ENCODE measurements at places on chromosomes 11 and 22. TPM values are rescaled to one million over a fixed set of nuclear protein-coding genes. Genes with fewer than 3 reads are reported as not detected.

Gene RTL10
- total RNA-seq: 13.1 TPM

Gene UEVLD
- 12.6 TPM for total RNA-seq

Gene OR4C12
- total RNA-seq: not detected

Gene SLC43A1
- total RNA-seq: 7.8 TPM

Gene FOLR3
- not detected for total RNA-seq

Gene SCGB2A2
- not detected for total RNA-seq

Gene SGSM1
- total RNA-seq: 3.0 TPM

Gene ANO1
- 0.34 TPM for total RNA-seq

Gene RNF215
- 4.9 TPM for total RNA-seq

Gene IFITM10
- total RNA-seq: 0.90 TPM

Gene CELSR1
- 3.0 TPM for total RNA-seq

Gene FIBP
- total RNA-seq: 30.4 TPM

Gene TST
- total RNA-seq: 0.60 TPM

Gene SMPD1
- total RNA-seq: 25.3 TPM

Gene CDCA5
- 0.90 TPM for total RNA-seq

Gene MMP3
- not detected for total RNA-seq

Gene SMCO4
- 6.6 TPM for total RNA-seq

Gene MIOX
- total RNA-seq: not detected

Gene DDI1
- not detected for total RNA-seq

Gene SMTNL1
- not detected for total RNA-seq

Gene MMP10
- total RNA-seq: not detected

Gene HBE1
- not detected for total RNA-seq

Gene OR51B5
- 0.40 TPM for total RNA-seq

Gene BSCL2
- total RNA-seq: 20.8 TPM

Gene IL18
- total RNA-seq: 0.57 TPM

Gene SCN2B
- not detected for total RNA-seq

Gene OVCH2
- total RNA-seq: not detected

Gene PLEKHB1
- 26.5 TPM for total RNA-seq

Gene CHRNA10
- 1.2 TPM for total RNA-seq

Gene HOATZ
- total RNA-seq: not detected

Gene RTN4R
- total RNA-seq: 2.1 TPM

Gene APOL4
- total RNA-seq: not detected

Gene MYRF
- 1.5 TPM for total RNA-seq

Gene RHOD
- not detected for total RNA-seq

Gene SMIM38
- total RNA-seq: 0.22 TPM

Gene C11orf16
- total RNA-seq: not detected

Gene SAA4
- total RNA-seq: not detected

Gene GALNT18
- not detected for total RNA-seq

Gene NECTIN1
- total RNA-seq: 5.2 TPM

Gene GRAP2
- total RNA-seq: 113 TPM

Gene TMEM225
- total RNA-seq: not detected

Gene TMEM41B
- total RNA-seq: 32.6 TPM

Gene POU2F3
- total RNA-seq: not detected

Gene CECR2
- total RNA-seq: not detected

Gene APOL5
- total RNA-seq: not detected

Gene MRGPRE
- not detected for total RNA-seq

Gene KCNE3
- total RNA-seq: 1.6 TPM

Gene BRMS1
- 53.9 TPM for total RNA-seq

Gene CD248
- total RNA-seq: not detected

Gene KRTAP5-11
- not detected for total RNA-seq

Gene SCUBE2
- not detected for total RNA-seq

Gene ACR
- not detected for total RNA-seq

Gene VPREB1
- not detected for total RNA-seq

Gene GRK3
- 6.9 TPM for total RNA-seq

Gene HEPHL1
- not detected for total RNA-seq

Measured in T-helper 17 cell (primary cell).